AG08395 (cell line): ENCODE measurements at places on chromosomes 3 and 15.

- DNase-seq, result no peak
These were observed 641.8 kb upstream of the ZNF385D start for GRCh38 chr3:22392859-22393258.

DNA sequence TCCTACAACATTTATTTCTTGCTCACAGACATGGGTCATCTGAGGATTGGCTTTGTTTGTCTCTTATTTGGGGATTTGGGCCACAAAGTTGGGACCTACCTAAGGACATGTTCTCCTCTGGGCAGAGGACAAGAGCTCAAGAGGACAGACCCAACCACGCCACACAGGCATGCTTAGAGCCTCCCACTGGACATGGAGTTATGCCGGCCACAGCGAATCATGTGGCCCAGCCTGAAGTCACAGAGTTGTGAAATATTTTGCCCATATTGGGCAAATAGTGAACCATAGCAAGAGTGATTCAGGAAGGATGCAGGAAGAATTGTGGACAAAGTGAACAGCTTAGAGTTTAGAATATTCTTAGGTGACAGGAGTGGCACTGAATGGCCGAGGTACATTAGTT lies 9.9 kb downstream of the TRAK1 start:
- peak; percentile 89 for DNase-seq

GRCh38 chr3:77467702-77468625 lies 428.1 kb downstream of the ROBO2 start:
- peak; percentile 15 for DNase-seq

GRCh38 chr3:55064164-55064563 lies 136.3 kb upstream of the LRTM1 start:
- no peak for DNase-seq

DNA sequence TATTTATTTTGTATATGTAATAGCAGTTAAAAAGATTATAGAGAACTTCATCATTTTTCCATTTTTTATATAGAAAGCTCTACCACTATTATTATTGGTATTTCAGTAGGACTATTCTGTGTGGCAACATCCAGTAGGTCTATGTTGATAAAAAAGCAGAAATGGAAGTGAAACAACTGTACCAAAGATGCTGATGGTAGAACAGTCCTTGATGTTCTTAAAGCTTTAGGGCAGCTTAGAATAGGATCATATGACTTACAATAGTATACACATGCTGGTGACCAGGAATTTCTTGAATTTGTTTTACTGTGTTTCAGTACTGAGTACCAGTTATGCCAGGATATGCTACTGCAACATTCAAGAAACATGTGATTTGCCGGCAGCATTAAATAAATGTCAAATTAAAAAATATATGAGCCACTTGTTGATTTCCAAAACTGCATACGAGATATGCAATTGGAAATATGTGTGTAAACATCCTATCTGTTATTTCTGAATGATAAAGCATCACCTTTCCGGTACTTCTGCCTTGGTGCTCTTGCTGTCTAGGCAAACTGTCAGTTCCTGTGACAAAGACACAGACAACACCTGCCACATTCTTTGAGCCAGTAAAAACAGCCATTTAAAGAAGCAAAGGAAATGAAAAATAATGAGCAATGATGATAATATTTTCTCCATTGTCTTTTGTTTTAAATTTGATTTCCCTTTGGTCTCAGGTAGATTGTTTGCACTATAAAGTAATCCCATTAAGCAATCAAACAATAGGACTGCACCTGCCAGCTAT lies 649.2 kb downstream of the ZPLD1 start:
- no peak for DNase-seq

DNA sequence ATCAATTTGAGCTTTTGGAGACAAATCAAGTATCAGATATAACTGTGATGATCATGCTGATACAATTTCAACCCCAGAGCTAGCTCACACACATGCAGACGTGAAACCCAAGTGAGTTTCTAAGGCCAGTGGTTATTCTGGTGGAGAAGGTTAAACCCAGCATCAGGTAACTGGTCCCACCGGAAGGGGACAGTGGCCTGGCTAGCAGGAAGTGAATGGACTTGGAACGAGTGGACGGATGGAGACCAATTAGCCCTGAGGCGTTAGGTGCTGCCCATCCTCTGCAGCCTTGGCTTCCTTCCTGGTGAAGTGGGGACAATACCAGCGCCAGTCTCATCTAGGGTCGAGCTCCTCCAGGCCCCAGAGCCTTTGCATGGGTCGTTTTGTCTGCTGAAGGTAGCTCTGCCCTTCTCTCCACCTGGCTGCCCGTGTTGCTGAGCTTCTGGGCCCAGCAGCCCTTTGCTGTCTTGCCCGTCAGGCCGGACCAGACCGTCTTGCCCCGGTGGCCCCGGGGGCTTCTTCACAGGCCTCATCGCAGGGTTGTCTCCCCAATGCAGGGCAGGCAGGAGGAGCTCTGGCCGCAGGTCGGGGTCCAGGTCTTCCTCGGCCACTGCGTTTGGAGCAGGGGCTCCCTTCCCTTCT lies 915 bp upstream of the KCTD6 start:
- DNase-seq, result no peak
